Stimulated activated CD8-positive, alpha-beta memory T cell treated with anti-CD3 and anti-CD28 coated beads, Interleukin-4, amount 100 ng/mL, for 48 hours (primary cell): ENCODE measurements at places on chromosomes 7 and 10.

DNA sequence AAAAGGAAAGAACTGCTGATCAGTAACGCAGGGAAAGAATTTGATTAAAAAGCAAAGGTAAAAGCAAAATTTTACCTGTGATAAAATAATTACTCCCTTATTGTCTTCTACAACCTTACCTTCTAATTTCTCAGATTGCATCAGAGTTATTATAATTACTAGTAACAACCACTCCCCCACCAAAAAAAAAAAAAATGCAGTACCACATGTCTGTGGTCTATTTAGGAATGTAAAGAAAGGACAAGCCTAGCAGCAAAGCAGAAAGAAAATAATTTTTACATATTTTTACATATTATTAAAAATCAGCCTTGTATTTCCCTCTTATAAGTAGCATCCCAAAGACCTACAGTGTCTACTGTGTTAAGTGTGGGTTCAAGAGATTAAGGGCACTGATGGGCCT is 430.4 kb downstream of the TFEC start:
- DNase-seq = no peak

- DNase-seq = no peak
Observed at GRCh38 chr10:778626-779330, 89.3 kb upstream of the DIP2C start.

GRCh38 chr7:32250003-32250402 is 179.8 kb upstream of the PDE1C start:
- DNase-seq = no peak

- DNase-seq = no peak
Observed at GRCh38 chr10:17202999-17203398, 1.5 kb upstream of the TRDMT1 start.

DNA sequence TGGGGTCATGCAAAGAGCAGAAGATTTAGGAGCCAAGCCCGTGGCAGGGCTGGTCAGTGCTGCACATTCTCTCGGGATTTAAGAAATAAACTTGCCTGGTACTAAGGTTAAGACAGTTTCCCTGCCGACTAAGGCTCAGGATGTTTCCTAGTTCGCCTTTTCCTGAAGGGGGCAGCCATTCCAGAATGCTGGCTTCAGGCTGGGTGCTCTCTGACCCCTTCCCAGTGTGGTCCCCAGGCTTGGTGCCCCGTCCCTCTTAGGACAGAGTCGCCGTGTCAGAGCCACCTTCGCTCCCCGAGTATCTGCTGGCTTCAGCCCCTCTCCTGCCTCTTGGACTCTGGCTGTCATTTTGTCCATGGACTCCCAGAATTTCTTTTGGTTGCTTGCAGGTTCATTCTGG is 117.2 kb downstream of the ELFN1 start:
- no peak for DNase-seq

- peak; percentile 55 for DNase-seq
Observed at GRCh38 chr10:73889014-73889413, 14.7 kb upstream of the CAMK2G start.

GRCh38 chr7:140982508-140982907 is 32.2 kb downstream of the MRPS33 start:
- DNase-seq = no peak

GRCh38 chr10:219731-220472 is 84.6 kb downstream of the ZMYND11 start:
- DNase-seq = no peak

DNA sequence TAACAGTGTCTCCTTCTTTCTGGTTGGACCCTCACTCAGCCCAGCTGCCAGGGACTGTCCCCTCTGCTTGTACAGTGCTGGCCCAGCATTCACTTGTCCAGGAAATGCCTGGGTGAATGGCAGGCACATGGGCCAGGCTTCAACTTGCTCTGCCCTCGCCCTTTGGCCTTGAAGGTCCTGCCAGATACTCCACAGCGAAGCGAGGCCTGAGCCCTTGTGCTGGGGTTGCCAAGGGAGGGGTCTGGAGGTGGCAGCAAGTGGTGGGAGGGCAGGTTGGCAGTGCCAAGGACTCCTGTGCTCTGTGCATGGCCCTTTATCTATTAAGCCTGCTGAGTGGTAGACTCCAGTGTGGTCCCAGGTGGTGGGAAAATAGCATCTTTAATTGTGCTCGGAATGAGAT is 75.7 kb downstream of the CDH23 start:
- no peak for DNase-seq

GRCh38 chr10:71270301-71271220 is 48.5 kb upstream of the SLC29A3 start:
- peak; percentile 63 for DNase-seq

GRCh38 chr7:141675436-141676215 is 26.3 kb downstream of the DENND11 start:
- DNase-seq = peak; percentile 47

GRCh38 chr7:11434366-11434765 is 397.6 kb downstream of the THSD7A start:
- no peak for DNase-seq

DNA sequence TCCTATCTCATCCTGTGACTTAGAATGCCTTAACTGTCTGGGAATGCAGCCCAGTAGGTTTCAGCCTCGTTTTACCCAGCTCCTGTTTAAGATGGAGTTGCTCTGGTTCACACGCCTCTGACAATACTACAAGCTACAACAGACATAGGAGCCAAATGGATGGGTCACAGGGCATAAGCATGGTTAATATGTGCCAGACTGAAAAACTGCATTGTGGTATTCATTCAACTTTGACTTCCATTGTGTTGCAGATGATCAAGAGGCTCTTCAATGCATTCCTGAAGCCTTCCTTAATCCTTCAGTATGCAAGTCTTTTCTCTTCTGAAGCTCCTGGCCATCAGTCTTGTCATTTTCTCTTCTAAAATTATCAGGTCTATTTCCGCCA is 20.3 kb upstream of the RNF32 start:
- no peak for DNase-seq

GRCh38 chr7:108099713-108100112 is 30.4 kb downstream of the LAMB4 start:
- DNase-seq = no peak

- DNase-seq = no peak
Observed at GRCh38 chr7:34064519-34065158, 159.3 kb downstream of the BMPER start.

DNA sequence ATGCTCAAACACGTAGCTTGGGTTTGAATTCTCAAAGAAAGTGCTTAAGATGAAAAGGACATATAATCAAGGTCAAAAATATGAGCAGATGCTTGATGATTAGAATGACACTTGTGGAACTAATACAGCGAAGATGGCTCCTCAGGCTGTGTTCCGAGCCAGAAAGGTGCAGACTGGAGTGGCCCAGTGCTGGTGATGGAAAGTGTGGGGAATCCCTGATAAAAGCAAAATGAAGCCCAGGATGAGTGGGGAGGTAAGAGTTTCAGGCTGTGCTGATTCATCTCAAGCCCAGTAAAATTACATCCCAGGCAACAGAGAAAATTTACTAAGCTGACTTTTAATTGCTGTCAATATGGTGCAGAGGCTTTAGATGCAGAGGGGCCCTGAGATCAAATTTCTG is 77.8 kb upstream of the IKZF1 start:
- no peak for DNase-seq

- DNase-seq = no peak
Observed at GRCh38 chr10:95329296-95329695, 38.5 kb upstream of the PDLIM1 start.

- DNase-seq = no peak
Observed at GRCh38 chr7:158776474-158776873, 52.8 kb downstream of the ESYT2 start.

DNA sequence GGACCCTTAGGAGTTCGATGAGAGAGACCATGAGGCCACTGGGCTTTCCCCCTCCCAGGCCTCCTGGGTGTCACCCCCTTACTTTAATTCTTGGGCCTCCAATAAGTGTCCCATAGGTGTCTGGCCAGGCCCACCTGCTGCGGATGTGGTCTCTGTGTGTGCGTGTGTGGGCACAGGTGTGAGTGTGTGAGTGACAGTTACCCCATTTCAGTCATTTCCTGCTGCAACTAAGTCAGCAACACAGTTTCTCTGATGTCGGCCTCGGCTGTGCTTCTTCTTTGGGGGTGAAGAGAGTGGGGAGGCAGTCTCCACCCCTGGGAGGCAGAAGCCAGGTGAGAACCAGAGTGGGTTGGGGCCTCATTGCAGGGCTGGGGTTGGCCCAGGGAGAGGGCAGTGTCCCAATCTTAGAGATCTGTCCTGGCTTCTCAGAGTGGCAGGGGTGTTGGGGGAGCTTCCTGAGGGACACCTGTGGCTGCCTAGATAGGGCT is 1.5 kb downstream of the PVRIG start:
- DNase-seq = peak; percentile 84

- DNase-seq = no peak
Observed at GRCh38 chr7:79820387-79820786, 314.2 kb upstream of the GNAI1 start.

GRCh38 chr7:50588937-50589336 is 23.7 kb upstream of the DDC start:
- DNase-seq = no peak

DNA sequence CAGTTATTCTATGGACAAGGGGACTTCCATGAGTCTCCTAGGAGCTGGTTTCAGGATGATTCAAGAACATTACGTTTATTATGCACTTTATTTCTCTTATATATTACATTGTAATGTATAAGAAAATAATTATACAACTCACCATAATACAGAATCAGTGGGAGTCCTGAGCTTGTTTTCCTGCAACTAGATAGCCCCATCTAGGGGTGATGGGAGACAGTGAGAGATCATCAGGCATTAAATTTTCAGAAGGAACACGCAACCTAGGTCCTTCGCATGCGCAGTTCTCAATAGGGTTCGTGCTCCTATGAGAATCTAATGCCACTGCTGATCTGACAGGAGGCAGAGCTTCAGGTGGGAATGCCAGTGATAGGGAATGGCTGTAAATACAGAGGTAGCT is 137.9 kb downstream of the ANKRD30A start:
- DNase-seq = no peak

DNA sequence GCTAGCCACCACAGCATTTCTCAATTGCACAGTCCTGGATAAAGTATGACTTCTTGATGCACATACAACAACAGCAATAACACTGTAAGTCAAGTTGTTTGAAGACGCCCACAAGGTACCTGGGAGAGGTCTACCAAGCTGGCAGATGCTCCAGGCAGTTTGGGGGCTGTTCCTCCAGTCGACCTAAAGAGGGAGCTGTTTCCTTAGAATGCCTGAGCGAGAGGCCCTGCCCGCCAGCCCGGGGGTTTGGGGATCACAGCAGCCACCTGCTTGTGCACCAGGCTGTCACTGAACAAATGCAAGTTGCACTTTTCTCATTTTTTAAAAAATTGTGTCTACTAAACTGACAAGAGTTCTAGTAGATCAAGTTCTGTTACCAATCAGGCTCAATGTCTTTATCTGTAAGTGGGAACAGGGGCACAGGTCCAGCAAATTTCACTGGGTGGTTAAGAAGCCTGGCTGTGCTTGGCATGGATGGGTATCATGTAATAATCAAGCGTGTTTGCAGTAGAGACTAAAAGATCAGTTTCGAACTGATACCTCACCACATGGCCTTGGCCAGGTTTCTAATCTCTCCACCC is 193.8 kb upstream of the ADO start:
- DNase-seq = peak; percentile 82

GRCh38 chr7:79652619-79653018 is 199.2 kb upstream of the MAGI2 start:
- no peak for DNase-seq

GRCh38 chr10:80561950-80562349 is 24.2 kb downstream of the SH2D4B start:
- DNase-seq = no peak

GRCh38 chr7:66553001-66553400 is 75.7 kb upstream of the KCTD7 start:
- DNase-seq = no peak

GRCh38 chr10:113297226-113297625 is 255.6 kb upstream of the HABP2 start:
- no peak for DNase-seq

GRCh38 chr10:101938305-101939007 is 94.9 kb upstream of the KCNIP2 start:
- no peak for DNase-seq

DNA sequence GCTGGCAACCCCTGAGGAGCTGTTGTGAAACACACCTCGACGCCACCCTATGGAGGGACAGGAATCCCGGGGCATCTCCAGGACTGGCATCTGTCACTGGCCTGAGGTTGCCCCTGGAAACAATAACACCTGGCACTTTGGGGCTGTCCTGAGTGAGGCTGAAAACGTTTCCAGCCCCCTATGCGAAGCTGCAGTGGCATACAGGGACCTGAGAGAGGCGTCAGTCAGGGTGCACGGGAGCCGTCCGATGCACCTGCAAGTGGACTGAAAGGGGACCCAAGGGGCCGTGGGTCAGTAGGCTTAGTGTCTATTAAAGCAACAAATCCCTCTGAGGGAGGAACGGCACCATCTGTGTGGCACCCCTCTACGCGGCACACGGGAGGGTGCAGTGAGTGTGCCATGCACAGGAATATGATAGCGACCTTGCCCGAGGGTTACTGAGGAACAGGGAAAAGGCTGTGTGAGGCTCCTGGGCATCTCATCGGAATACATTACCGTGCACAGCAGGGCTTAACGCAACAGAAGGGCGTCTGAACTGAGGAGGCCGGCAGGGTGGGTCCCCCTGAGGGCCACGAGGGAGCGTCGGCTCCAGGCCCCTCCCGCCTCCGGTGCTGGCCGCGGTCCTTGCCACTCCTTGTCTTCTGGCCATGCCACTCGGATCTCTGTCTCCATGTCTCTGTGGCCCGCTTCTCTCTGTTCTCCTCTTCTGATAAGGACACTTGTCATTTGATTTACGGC is 50.4 kb downstream of the FOXL3 start:
- DNase-seq = no peak

DNA sequence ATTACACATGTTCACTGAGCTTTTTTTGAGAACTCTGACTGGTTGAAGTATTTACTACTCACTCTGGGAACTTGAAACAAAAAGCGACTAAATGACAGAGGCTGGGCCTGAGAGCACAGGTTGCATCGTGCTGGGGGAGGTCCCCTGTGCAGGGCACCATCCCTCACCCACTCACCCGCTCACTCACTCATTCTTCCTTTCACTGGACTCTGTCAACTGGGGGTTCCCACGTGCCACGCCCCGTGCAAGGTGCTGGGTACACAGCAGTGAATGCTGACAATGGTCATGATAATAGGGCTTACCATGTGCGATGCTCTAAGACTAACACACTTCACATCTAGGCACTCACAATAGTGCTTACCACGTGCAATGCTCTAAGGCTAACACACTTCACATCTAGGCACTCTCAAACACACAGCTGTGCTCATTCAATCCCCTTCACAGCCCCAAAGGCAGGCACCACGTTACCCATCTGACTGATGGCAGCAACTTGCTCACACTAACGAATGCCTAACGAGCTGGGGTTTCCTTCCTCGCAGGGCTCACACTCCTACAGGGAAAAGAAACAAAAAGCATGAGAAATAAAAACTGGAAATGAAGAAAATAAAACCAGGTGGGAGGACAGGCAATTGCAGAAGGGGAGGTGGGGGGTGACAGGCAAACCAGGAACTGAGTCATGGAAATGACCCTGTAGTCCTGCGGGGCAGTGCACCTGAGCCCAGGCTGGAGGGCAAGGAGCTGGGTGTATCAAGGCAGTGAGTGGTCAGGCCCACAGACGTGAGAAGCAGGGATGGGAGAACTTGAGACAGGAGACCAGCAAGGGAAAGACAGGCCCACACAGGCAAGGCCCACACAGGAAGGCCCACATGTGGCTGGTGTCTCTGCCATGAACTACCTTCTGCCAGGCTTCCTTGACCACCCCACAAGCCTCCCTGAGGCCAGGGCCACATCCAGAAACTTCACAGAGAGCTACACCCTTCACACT is 147.0 kb upstream of the FAM20C start:
- peak; percentile 30 for DNase-seq

- no peak for DNase-seq
Observed at GRCh38 chr7:25014756-25015155, 34.8 kb upstream of the OSBPL3 start.

- DNase-seq = no peak
Observed at GRCh38 chr10:31584876-31585275, 265.9 kb downstream of the ZEB1 start.

- no peak for DNase-seq
Observed at GRCh38 chr10:85548034-85548433, 818.6 kb downstream of the GRID1 start.
